ENCODE measurements at places on chromosomes 6 and 20.

DNA sequence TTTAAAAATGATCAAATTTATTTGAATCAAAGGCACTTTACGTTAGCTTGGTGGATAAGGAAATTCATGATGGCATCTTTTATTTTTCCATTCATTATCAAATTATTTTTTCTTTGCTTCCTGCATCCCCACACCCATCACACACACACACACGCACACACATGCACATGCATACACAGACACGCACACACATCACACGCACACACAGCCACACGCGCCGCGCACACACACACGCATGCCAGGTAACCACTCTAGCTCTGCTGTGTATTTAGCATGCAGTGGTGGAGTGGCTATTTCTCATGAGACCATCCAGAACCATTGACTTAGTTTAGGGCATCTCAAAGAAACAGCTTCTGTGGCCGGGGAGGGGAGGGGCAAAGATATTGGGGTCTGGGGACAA, 47.0 kb downstream of the GNAS start:
- DNase-seq: no peak

DNA sequence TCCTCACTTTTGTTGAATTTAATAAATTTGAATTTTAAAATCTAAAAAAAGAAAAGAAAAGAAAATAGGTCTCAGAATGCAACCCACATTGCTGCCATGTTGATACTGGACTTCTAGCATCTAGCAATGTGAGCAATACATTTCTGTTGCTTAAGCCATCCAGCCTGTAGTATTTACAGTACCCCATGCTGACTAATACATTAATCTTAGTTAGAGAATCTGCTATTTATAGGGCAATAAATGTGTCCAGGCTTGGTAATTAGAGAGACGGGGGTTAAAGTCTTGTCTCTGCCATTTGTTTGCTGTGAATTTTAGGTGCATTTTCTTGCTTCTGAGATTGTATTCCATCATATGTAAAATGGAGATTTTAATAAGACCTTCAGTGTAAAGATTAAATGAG, 471.3 kb downstream of the DHX35 start:
- no peak for DNase-seq

DNA sequence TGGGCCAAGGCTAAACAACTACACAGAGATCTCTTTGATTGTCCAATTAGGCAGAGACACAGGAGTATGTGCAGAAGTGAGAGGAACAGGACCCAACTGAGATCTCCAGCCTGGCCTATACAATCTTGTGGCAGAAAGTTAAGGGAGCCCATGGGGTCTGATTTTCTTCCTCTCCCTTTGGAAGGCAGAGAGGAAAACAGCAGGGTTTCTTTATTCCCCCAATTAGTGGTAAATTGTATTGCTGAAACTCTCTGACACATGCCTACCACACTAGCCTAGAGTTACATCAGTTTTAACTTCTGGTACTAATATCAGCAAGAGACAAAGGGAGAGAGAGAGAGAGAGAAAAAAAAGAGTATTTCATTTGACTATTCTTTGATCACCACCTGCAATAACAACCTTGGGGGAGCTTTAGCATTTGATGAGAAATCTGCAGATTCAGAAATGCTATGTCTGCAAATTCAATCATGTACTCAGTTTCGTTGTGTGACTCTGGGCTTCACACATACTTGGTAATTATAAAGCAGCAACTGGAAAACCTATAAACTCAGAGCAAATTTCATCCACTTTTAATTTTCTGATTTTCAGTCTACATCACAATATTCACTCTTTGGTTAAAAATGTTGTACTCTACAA, 260.3 kb upstream of the SPTLC3 start:
- DNase-seq: no peak

DNA sequence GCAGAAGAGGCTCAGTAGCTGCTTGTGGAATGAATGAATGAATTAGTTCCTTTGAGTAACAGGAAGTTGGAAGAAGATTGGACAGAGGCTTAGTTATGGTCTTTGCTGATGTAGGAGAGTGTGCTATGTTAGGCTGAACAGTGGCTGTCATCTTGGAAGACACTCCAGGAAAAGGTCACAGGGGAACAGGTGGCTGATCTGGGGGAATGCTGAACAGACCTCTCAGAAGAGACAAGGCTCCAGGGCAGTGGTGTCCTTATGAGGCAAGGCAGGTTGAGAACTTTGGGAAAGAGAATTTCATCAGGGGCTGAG, 62.3 kb downstream of the UTRN start:
- DNase-seq: no peak

DNA sequence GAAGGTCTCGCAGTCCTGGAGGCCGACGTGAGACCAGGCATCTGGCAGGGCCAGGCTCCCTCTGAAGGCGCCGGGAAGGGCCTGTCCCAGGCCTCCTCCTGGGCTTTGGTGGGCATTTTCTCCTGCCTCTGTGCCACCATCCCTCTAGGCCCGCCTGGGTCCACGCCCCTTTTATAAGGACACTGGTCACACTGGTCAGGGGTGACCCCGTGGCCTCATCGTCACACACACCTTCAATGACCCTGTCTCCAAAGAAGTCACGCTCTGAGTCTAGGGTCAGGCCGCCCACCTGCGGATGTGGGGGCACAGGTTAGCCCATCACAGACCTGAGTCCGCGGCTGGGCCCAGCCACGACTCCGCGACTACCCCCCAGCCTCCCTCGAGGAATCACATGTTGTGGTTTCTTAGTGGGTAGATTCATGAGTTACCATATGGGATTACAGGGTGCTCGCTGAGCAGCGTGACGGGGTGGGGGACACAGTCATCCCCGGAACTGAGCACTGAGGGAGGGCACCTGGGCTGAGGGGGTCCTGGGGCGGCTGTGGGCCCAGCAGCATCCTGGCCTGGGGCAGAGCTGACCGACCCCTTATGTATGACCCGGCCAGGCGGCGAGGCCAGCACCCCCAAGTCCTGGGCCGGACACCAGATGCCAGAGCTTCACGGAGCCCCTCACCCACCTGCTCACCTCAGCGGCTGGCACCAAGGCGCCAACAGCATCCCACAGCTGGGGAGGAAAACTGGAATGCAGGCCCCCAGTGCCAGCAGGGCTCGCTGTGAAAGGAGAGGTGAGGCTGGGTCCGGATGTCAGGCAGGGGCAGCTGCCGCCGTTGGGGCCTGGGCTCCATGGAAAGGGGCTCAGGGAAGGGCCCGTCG, 115.9 kb downstream of the DLL1 start:
- no peak for DNase-seq

GRCh38 chr20:32429745-32430360, 71.7 kb downstream of the ASXL1 start:
- DNase-seq: no peak

GRCh38 chr6:106973018-106973835, 1.3 kb downstream of the CD24 start:
- DNase-seq: no peak

- DNase-seq: no peak
Measured at GRCh38 chr6:158627940-158628211, 16.7 kb downstream of the DYNLT1 start.

DNA sequence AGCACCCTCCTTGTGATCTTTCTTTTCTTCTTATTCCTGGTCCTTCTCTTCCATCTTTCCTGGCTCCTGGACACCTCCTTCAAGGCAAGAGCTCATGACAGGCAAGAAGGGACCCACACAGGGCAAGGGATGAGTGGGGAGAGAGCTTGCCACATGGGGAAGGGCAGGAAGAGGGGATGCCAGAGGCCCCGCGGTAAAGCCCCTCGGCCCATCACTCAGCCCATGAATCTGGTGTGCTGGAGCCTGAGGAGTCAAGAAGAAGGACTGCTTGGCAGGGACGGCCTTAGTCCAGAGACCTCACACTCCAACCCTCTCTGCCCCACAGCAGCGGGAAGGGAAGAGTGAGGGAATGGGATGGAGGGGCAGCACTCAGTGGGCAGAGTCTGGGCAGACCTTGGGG, 52.3 kb upstream of the SAYSD1 start:
- DNase-seq: no peak

- DNase-seq: no peak
Measured at GRCh38 chr6:160420969-160421556, 72.9 kb downstream of the SLC22A3 start.

DNA sequence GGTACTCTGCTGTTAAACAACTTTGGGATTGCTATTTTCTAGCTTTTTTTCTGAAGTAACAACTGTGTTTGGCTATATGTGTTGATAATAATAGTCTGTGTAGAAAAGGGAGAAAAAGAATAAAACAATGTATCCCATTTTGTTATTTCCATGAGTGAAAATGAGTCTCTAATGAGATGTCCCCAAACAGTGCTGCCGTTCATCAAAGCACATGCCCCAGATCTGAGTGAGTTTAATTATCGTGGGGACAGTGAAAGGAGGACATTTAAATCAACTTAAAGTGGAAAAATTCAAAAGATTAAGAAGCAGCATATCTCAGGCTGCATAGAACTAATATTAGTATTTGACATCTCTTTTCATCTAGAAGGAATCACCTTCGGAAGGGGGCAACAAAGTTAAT, 59.6 kb downstream of the NCOA7 start:
- no peak for DNase-seq

DNA sequence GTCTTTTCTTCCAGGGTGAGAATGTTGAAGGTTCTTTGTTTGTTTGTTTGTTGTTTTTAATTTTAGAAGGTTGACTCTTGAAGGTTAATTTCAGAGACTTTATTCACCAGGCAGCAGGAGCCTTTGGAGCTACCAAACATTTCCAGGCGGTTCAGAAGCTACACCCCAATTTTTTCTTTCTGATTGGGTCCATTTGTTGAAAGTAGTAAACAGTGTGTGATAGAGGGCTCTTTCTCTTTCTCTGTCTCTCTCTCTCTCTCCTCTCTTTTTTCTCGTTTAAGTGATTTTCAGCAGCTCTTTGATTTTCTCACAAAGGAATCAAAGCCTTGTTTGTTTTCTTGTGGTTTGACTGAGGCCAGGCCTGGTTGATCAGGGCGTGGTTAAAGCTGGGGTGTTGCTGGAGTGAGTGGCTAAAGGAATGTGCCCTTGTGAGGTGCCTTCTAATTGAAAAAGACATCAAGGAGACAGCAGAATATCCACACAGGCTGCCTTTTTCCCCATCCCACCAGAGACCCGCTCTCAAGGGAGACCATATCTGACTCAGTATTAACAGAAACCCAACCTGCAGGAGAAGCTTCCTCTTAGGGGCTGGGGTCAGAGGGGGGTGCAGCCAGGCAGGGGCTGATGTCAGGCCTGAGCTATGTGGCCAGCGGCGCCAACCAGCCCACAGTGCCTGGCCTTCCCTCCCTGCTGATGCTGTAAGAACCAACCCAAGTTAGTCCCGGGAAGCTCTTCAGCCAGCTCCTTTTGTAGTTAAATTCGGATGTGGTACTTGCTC, 40.4 kb upstream of the NAA20 start:
- DNase-seq: no peak

GRCh38 chr6:37311741-37312473, 41.9 kb upstream of the RNF8 start:
- DNase-seq: no peak

DNA sequence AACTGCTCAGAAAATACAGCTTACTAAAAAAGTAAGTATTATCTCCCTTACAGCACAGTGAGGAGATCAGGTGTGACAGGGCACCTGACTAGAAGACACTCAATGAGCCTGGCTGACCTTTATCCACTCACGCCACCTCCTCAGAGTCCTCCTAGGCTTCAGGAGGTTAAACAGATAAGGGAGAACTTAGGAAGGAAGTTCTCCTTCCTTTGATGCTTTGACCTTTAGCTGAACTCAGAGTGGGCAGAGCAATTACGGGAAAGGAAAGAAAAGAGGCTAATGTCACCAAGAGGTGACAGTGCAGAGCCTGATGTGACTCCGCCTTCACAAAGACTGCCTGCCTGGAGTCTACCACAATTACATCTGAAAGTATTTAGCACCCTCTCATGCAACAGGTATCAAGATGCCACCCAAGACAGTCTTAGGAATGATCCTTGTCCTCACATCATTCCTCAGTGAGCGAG, 36.7 kb downstream of the MAN1A1 start:
- no peak for DNase-seq

- no peak for DNase-seq
Measured at GRCh38 chr20:44480097-44480496, 4.4 kb downstream of the TTPAL start.

DNA sequence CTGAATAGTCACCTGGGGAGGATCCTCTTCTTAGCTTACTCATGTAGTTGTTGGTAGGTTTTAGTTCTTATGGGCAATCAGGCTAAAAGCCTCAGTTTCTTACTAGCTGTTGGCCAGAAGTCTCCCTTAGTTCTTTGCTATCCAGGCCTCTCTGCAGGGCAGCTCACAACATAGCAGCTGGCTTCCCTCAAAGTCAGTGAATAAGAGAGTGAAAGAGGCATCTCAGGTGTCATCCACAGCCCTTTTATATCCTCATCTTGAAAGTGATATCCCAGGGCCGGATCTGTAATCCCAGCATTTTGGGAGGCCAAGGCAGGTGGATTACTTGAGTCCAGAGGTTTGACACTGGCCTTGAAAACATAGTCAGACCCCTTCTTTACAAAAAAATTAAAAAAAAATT, 42.1 kb upstream of the FOXA2 start:
- no peak for DNase-seq

- no peak for DNase-seq
Measured at GRCh38 chr20:50633361-50633760, 58.0 kb downstream of the RIPOR3 start.
